Stimulated activated naive CD8-positive, alpha-beta T cell treated with anti-CD3 and anti-CD28 coated beads, Interleukin-15, amount 100 ng/mL, for 72 hours (primary cell): ENCODE measurements at places on chromosomes 5 and 9.
A peak's percentile ranks its signal among the peaks of the same experiment; 100 is the strongest.

GRCh38 chr9:109880276-109881169 is 100.5 kb downstream of the PALM2AKAP2 start:
- peak; percentile 2 for DNase-seq

DNA sequence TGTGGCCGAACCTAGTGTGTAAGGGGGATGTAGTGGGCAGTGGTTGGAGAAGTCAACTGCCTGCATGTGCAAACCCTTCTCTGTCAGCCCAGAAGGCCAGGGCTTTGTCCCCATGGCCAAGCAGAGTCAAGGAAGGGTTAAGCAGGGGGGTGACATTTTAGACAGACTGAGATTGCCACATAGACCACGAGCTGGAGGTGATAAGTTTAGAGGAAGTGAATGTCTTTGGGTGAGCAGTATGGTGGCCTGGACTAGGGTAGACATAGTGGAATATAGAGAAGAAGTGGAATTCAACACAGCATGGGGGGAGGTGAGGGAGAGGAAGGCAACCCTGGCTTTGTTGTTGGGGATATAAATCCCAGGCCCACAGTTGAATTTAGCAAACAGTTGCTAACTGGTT is 38.7 kb upstream of the CDKN2AIPNL start:
- DNase-seq, result no peak

GRCh38 chr5:146762830-146763229 is 115.7 kb downstream of the PPP2R2B start:
- DNase-seq, result no peak

GRCh38 chr5:139682016-139682975 is 34.1 kb downstream of the CXXC5 start:
- no peak for DNase-seq

GRCh38 chr5:73815631-73816030 is 189.6 kb downstream of the ARHGEF28 start:
- DNase-seq, result no peak

DNA sequence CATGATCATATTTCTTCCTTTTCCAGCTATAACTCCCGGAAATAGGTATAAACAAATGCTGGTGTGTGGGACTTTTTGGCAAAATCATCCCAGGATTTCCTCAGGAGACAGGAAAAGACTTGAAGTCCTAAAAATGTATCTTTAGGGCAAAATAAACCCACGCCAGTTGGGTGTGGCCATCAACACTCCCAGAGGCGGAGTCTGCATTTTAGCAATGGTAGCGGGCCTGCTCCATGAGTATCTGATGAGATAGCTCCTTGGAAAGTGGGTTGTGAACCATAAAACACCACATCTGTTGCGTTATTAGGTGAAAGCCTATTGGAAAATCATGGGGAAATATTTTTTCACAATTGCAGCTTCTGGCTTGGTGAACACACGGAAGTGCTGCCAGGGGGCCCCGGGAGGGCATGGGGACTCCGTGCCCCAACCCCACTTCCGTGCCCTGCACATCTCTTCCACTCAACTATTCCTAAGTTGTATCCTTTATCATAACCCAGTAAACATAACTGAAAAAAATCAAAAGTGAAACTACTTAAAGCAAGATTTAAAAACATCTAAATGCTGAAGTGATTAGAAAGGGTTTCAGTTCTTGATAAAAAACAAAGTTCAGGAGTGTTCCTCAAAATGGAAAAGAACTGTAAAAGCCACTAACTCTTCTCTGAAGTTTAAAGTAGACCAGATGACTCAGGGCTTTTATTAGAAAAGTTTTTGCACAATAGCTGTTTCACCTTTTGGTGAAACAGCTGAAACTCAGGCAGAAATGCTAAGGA is 111.2 kb downstream of the LRRC70 start:
- DNase-seq, result no peak

DNA sequence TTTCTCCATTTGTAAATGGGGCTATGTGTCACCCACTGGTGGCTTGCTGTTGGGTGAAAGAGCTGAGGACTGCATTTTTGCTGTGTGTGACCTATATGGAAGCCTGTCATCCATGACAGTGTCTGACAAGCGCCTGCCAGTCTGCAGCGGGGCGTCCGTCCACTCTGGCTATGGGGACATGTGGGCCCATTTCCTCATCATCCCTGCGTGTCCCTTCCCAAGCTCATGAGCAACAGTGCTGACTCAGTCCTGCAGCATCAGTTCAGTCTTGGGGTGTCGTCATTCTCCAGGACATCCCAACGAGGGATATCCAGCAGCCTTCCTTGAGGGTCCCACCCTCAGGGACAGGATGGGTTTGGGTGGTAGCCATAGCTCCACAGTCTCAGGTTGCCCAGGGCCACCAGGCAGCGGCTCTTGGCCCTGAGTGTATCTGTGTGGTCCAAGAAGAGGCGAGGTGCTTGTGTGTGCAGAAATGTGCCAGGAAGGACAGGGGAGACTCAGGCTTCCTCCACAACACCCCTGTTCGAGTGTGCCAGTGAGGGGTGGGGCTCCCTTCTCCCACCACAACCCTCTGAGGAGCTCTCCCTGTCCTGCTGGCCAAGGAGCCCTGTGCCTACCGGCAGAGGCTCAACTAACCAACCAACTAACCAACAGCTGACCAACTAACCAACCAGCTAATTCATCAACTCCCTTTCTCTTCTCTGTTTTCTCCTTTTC is 2.1 kb downstream of the FGD3 start:
- no peak for DNase-seq

DNA sequence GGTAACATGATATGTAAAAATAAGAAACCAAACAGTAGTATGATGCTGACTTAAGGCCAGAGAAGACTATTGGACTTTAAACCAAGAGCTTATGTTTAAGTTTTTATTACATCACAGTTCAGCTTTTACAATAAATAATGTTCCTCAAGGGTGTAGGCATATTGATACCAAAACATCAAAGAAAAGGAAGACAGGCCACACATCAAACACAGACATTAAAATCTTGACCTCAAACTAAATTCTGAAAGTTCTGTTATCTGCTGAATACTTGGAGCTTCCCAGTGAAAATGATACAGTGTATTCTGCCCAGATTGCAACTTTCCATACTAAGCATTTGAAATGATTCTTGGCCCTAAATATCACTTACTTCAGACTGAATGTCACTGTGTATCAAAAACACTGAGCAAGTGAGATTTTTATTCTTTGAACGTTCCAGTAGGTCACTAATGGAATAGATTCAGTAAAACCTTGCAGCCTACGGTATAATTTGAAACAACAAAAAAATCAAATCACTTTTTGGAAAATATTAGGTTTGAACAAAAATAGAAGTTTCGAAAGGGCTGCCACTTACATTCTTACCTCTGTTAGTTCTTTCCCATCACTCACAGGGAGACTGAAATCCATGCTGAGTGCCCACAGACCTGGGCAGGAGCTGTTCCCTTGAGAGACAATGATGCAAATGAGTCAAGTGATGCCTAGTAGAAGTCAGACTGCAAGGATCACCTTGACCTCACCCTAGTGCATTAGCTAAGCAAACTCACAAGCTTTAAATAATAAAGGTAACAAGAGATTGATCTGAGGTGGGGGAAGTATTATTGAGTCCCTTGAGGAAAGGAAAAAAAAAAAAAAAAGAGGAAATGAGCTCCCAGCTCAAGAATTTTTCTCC is 2.5 kb downstream of the LPAR1 start:
- no peak for DNase-seq

DNA sequence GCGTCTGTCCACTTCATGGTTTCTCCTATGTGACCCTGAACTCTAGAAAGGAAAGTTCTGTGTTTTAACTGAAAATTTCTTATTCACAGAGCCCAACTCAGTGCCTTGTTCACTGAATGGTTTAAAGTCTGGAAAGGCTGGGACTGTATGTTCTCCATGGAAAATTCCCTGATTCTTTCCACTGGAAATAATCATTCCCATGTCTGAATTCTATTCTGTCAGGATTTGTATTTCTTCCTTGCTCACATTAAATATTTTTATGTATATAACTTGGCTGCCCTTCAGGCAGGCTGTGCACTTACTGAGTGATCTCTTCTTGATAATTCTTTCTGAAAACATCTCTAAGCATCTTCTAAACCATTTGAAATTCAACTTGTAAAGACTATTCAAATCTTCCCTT is 1126.9 kb upstream of the DMAC1 start:
- no peak for DNase-seq

DNA sequence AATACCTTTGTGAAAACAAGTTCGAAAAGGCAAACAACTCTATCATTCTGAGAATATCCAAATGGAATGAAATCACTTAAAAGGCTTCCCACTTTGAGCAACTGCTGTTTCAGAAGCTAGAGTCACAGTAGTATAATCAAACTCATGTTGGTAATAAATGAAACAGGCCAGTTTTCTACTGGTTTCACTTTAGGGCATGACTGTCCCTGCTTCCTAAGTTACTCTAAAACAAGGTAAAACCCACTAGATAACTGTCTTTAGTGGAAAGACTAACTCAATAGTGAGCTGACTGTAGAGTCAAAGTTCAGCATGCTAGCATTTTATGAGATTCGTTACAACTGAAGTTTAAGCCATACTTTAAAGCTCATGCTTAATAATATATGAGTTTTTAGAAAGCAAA is 6.0 kb downstream of the CDC26 start:
- DNase-seq, result no peak

DNA sequence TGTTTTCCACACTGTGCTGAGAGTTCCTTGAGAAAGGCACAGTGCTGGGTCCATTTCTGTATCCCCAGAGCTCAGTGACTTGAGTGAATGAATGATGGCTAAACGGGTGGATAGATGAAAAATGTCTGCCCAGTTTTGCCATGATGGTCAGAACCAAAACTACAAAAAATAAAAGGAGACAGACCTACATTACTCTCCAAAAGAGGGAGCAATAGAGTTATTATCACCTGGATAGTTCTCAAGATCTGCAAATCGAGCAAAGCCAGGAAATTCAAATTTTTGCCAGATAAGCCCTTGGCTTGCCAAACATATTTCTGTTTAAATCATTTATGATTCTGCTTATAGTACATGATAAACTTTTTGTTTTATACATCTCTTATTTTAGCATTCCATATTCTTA is 214.2 kb upstream of the ZNF462 start:
- DNase-seq, result no peak

- DNase-seq, result no peak
These were observed 99.7 kb downstream of the PCSK1 start for GRCh38 chr5:96333391-96333790.

DNA sequence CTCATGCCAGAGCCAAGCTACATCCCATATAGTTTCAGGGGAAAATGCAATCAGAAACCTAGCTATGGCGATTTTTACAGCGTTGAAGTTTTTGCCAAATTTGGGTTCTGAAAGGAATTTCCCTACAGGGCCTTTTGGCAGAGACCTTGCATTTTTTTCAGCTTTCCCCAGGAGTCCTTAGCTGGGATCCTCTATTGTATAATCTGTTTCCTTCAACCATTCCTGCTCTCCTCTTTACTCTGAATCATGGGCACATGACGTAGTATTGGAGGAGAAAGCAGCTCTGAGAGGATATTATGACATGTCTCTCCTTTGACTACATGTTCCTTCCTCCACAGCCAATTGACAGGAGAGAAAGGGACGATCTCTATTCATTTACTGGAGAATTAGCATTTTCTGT is 118.5 kb upstream of the ERCC6L2 start:
- DNase-seq, result no peak

- no peak for DNase-seq
These were observed 196.9 kb downstream of the DMRTA1 start for GRCh38 chr9:22643541-22643940.

GRCh38 chr9:95001720-95002119 is 275.2 kb downstream of the AOPEP start:
- DNase-seq, result no peak

DNA sequence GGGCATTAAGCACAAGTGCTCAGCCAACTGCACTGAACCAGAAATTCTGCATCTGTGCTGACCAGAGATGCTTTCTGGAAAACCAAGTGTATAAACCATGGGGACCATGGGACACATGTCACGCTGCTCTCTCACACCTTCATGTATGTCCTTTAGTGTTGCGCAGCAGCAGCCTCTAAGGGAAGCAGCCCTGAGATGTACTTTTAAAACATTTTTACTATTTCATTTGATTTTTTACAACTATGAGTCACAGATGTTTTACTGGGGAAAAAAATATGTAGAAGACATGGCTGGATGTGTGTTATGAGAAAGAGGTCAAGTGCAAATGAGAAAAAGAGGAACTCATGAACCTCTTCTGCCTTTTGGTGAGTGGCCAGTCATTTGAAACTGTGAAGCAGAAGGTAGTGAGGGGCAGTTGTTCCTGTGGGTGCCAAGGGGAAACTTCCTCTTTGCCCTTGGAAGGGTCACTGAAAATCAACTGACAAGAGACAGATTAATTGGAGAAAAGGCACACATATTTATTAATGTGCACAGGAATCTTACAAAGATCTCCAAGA is 31.4 kb upstream of the SYK start:
- DNase-seq, result no peak

- DNase-seq, result no peak
These were observed 517.1 kb downstream of the TMEM232 start for GRCh38 chr5:110209401-110209800.

GRCh38 chr5:168125445-168126199 is 165.8 kb upstream of the WWC1 start:
- no peak for DNase-seq

- DNase-seq, result no peak
These were observed 44.2 kb upstream of the TDRD7 start for GRCh38 chr9:97367729-97368128.

- peak; percentile 56 for DNase-seq
These were observed 1.7 kb upstream of the PTGDS start for GRCh38 chr9:136975644-136976043.

- no peak for DNase-seq
These were observed 25.0 kb downstream of the TTC23L start for GRCh38 chr5:34863946-34864345.

GRCh38 chr5:61866930-61867329 is 439.1 kb upstream of the KIF2A start:
- peak; percentile 13 for DNase-seq
